Cardiac muscle cell (in vitro differentiated cells and primary cell): ENCODE measurements at places on chromosomes 16 and 17. TPM values are rescaled to one million over a fixed set of nuclear protein-coding genes. Genes with fewer than 3 reads are reported as not detected.

Gene MARCHF10
- polyA plus RNA-seq, result 1.1 and 3.1 TPM in 2 replicates

Gene TMEM238L
- polyA plus RNA-seq, result not detected in 2 replicates

Gene ODAD4
- polyA plus RNA-seq, result 3.2 and 8.0 TPM in 2 replicates

Gene CPNE7
- polyA plus RNA-seq, result 1.6 and 7.0 TPM in 2 replicates

Gene TMEM132E
- 0.16 TPM in 1 of 2 replicates, not detected in the other for polyA plus RNA-seq

Gene ABCA9
- polyA plus RNA-seq, result not detected in 2 replicates

Gene PHKB
- 84.2 and 101 TPM in 2 replicates for polyA plus RNA-seq

Gene TMEM92
- polyA plus RNA-seq, result 17.3 and 22.6 TPM in 2 replicates

Gene TBL3
- polyA plus RNA-seq, result 67.3 and 82.9 TPM in 2 replicates

Gene MYH13
- not detected in 2 replicates for polyA plus RNA-seq

Gene OR4D1
- not detected in 2 replicates for polyA plus RNA-seq

Gene NR1D1
- 1.7 and 4.2 TPM in 2 replicates for polyA plus RNA-seq

Gene KRT9
- polyA plus RNA-seq, result not detected in 2 replicates

Gene CARD14
- 1.5 and 2.7 TPM in 2 replicates for polyA plus RNA-seq

Gene TAT
- 0.04 TPM in 2 replicates for polyA plus RNA-seq

Gene JPH3
- polyA plus RNA-seq, result 8.0 and 15.5 TPM in 2 replicates

Gene LRRC37A2
- polyA plus RNA-seq, result 17.5 and 20.5 TPM in 2 replicates

Gene CA10
- polyA plus RNA-seq, result not detected in 2 replicates

Gene GP1BA
- 0.61 and 0.81 TPM in 2 replicates for polyA plus RNA-seq

Gene LGALS9B
- not detected in 2 replicates for polyA plus RNA-seq

Gene RNF112
- polyA plus RNA-seq, result 0.66 and 0.79 TPM in 2 replicates

Gene SHPK
- 3.6 and 5.0 TPM in 2 replicates for polyA plus RNA-seq

Gene MGAT5B
- 0.86 and 0.94 TPM in 2 replicates for polyA plus RNA-seq

Gene PRR35
- 0.40 TPM in 1 of 2 replicates, not detected in the other for polyA plus RNA-seq

Gene PIRT
- polyA plus RNA-seq, result not detected in 2 replicates

Gene IGFALS
- polyA plus RNA-seq, result 1.3 TPM in 1 of 2 replicates, not detected in the other

Gene CDH13
- polyA plus RNA-seq, result 2.9 and 6.1 TPM in 2 replicates

Gene VPS25
- polyA plus RNA-seq, result 133 and 136 TPM in 2 replicates

Gene CTRB1
- polyA plus RNA-seq, result 0.22 and 1.1 TPM in 2 replicates

Gene CPNE2
- polyA plus RNA-seq, result 25.5 and 49.6 TPM in 2 replicates

Gene EVI2B
- polyA plus RNA-seq, result 0.42 and 1.2 TPM in 2 replicates

Gene CFAP52
- 0.50 and 0.75 TPM in 2 replicates for polyA plus RNA-seq

Gene SSTR5
- polyA plus RNA-seq, result 0.55 TPM in 1 of 2 replicates, not detected in the other

Gene RSKR
- polyA plus RNA-seq, result 2.8 and 3.5 TPM in 2 replicates

Gene ITGB3
- 4.6 and 6.9 TPM in 2 replicates for polyA plus RNA-seq

Gene PPL
- polyA plus RNA-seq, result 7.5 and 8.4 TPM in 2 replicates
